ENCODE measurements at places on chromosomes 2 and 18.

DNA sequence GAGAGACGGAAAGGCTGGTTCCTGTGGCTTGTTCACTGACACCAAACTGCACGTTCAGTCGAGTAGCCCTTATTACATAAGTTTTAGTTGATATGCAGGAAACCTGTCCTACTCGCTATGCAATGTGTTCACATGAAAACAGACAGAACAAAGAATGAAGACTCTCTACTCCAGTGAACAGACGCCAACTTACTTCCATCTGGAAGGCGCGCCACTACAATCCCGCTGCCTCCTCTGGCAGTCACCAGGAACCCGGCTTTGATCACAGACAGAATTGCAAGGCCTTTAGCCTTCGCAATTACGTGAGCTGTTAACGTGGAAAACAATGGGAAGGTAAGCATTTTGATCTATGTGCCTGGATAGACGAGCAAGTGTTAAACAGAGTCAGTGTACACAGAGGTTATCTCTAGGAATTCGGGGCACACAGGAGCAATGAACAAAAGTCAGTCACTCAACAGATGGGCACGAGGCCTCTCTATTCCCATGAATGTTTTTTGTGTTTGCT, 14.2 kb downstream of the SH3YL1 start:
- no peak for DNase-seq

DNA sequence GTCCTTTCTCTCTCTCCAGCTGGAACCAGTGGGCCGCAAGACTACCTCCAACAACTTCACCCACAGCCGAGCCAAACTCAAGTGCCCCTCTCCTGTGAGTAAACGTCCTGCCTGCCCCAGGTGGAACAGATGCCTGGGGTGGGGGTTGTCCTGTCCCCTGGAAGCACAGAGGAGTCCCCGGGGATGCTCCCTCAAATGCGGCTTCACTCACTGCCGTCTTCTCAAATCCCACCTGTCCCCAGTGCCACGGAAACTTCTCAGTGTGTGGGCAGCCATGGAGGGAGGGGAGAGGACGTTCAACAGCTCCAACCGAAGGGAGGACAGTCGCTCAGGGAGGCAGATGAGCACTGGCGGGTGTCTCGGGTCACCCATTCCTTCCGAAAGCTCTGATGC, 110.7 kb upstream of the PPP1CB start:
- DNase-seq: no peak

GRCh38 chr2:157318884-157319283, 6.7 kb downstream of the ERMN start:
- no peak for DNase-seq

- DNase-seq: no peak
Observed at GRCh38 chr2:52919673-52920072, 847.9 kb upstream of the CHAC2 start.

GRCh38 chr18:58505181-58505580, 123.7 kb downstream of the ALPK2 start:
- DNase-seq: no peak
